PC-9 (cell line): ENCODE measurements at places on chromosomes 5 and 9. TPM values are rescaled to one million over a fixed set of nuclear protein-coding genes. Genes with fewer than 3 reads are reported as not detected.

The ADAMTSL2 gene
- 0.39 and 0.50 TPM in 2 replicates for total RNA-seq

The PCDHGA9 gene
- not detected in 2 replicates for total RNA-seq

The MYOZ3 gene
- 0.25 TPM in 1 of 2 replicates, not detected in the other for total RNA-seq

The WNT8A gene
- 0.35 TPM in 1 of 2 replicates, not detected in the other for total RNA-seq

The GALNT12 gene
- 50.3 and 52.9 TPM in 2 replicates for total RNA-seq

The SOWAHA gene
- total RNA-seq = not detected in 2 replicates

The GMCL2 gene
- total RNA-seq = not detected in 2 replicates

The MEF2C gene
- total RNA-seq = 1.6 and 2.5 TPM in 2 replicates
